ENCODE measurements at places on chromosomes 1 and 21. TPM values are rescaled to one million over a fixed set of nuclear protein-coding genes. Genes with fewer than 3 reads are reported as not detected.

Gene LRRC39
- 0.74 TPM for total RNA-seq

DNA sequence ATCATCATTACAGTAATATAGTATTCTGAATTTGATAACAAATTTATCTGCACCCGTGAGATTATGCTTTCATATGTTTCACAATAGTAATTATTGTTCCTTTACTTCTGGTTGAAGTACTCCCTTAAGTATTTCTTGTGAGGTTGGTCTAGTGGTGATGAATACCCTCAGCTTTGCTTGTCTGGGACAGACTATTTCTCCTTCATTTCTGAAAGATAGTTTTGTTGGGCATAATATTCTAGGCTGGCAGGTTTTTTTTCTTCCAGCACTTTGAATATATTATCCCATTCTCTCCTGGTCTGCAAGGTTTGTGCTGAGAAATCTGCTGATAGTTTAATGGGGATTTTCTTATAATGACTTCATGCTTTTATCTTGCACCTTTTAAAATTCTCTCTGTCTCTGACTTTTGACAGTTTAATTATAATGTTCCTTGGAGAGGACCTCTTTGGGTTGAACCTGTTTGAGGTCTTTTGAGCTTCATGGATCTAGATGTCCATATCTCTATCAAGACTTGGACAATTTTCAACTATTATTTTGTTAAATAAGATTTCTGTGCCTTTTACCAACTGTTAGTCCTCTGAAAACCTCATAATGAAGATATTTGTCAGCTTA is 371.5 kb upstream of the VAMP3 start:
- no peak overlapping the region for H3K4me3 ChIP-seq
- H3K27ac ChIP-seq = no peak overlapping the region
- no peaks in the 10 kb centered on the region for H3K36me3 ChIP-seq
- H3K4me1 ChIP-seq = no peaks in the 10 kb centered on the region

DNA sequence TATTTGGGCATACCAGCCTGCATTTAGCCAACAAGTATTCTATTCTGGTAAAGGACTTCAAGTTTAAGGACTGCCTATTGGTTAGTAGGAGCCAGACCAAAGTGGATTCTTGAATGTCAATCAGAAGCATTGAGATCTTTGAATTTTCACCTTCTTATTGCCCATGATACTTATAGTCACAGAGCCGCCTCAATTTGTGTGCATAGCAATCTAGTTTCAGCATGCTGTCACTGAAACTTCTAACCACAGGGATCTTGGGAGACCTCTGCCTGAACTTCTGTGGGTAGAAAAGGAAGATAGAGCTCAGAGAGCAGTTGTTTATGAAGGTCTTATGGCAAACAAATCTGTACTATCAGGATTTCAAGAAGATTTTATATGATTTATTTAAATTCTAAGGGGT is 501.4 kb upstream of the USP24 start:
- no peaks in the 10 kb centered on the region for H3K27me3 ChIP-seq
- no peaks in the 10 kb centered on the region for H3K36me3 ChIP-seq
- DNase-seq = no peak
- H3K4me3 ChIP-seq = no peak overlapping the region

Gene GPR52
- 3.3 TPM for total RNA-seq

Gene OR2T35
- total RNA-seq = not detected

- H3K4me3 ChIP-seq = no peak overlapping the region
- no peak for DNase-seq
- H3K27ac ChIP-seq = no peak overlapping the region
- no peaks in the 10 kb centered on the region for H3K27me3 ChIP-seq
Observed at GRCh38 chr1:40870135-40870728, 8.1 kb upstream of the CITED4 start.
